ENCODE measurements at places on chromosomes 1 and 21.

DNA sequence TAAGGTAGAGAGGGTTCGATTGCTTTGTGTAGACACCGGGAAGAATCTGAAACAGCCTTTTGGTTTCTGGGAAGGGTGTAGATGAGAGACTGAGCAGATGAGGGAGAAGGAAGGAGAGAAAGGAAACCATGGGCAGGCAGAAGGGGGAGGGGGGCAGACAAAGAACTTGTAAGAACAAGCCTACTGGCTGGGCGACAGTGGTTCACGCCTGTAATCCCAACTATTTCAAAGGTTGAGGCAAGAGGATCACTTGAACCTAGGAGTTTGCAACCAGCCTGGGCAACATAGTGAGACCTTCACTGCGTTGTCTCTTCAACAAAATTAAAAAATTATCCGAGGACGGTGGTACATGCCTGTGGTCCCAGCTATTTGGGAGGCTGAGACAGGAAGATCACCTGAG is 106.2 kb downstream of the TM2D1 start:
- no peak for DNase-seq
- no peak overlapping the region for H3K27ac ChIP-seq
- no peaks in the 10 kb centered on the region for H3K36me3 ChIP-seq
- H3K4me1 ChIP-seq = peaks cover 23% of the 10 kb centered on the region
- no peaks in the 10 kb centered on the region for H3K27me3 ChIP-seq
- H3K4me3 ChIP-seq = no peak overlapping the region

- H3K27me3 ChIP-seq = peaks cover 91% of the 10 kb centered on the region
- H3K27ac ChIP-seq = no peak overlapping the region
- DNase-seq = no peak
- no peak overlapping the region for H3K4me3 ChIP-seq
- no peaks in the 10 kb centered on the region for H3K36me3 ChIP-seq
- peaks cover 5% of the 10 kb centered on the region for H3K4me1 ChIP-seq
These were observed 1.2 kb downstream of the CAMK2N1 start for GRCh38 chr1:20484519-20485462.

DNA sequence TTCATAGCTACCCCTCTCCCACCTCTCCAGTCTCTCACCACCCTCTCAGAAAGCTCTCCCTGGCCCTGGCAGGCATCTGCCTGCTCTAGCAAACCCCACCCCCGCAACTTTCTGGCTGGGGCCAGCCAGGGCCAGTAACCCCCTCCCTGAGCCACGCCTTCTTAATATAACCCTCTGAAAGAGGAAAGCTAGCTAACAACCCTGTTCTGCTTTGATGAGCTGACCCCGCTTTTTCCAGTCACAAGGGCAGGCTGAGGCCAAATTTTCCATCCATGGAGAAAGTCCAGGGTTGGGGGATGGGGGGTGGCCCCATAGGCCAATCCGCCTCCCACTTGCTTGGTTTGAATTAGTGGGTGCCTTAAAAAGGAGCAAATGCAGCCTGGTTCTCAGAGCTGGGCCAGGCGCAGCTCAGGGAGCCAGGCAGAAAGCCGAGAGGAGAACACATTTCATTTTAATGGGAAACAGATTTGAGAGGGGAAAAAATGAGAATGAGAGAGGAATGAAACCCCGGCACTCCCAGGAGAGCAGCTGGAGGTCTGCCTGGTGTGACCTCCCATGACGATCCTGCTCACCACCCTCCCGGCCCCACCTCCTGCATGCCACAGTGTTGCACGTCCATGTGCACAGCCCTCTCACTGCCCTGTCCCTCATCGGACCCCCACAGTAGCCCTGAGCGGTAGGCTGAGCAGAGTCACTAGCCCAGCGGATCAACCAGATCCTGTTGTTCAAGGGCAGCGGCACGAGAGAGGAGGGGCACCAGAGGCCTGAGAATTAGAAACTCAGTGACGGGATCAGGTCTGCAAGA is 62.3 kb downstream of the OPTC start:
- no peaks in the 10 kb centered on the region for H3K4me1 ChIP-seq
- no peaks in the 10 kb centered on the region for H3K27me3 ChIP-seq
- H3K4me3 ChIP-seq = no peak overlapping the region
- no peak for DNase-seq
- H3K36me3 ChIP-seq = no peaks in the 10 kb centered on the region

DNA sequence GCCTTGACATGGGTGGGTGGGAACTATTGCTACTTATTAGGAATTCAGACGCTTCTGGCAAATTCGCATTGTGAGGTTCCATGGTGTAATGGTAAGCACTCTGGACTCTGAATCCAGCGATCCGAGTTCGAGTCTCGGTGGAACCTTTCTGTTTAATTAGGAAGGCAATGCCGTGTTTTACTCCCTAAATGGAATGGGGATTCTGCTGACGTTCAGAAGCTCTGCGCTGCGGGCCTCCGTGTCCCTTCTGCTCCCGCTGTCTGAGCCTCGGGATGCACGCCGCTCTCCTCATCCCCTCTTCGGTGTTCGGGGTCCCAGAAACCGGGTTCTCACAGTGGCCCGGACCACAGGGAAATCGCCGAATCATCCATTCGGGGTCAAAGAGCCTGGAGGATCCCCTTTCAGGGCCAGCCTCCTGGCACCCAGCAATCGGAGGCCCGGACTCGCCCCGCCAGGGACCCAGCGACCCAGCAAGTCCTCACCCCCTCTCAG is 280.3 kb downstream of the FAM72C start:
- H3K36me3 ChIP-seq = no peaks in the 10 kb centered on the region
- H3K27ac ChIP-seq = no peak overlapping the region
- H3K27me3 ChIP-seq = peaks cover 69% of the 10 kb centered on the region
- H3K4me3 ChIP-seq = no peak overlapping the region
- DNase-seq = no peak
- H3K4me1 ChIP-seq = no peaks in the 10 kb centered on the region

GRCh38 chr1:70504821-70505193 is 93.7 kb downstream of the CTH start:
- DNase-seq = no peak
- no peak overlapping the region for H3K27ac ChIP-seq
- H3K27me3 ChIP-seq = no peaks in the 10 kb centered on the region
- H3K4me3 ChIP-seq = no peak overlapping the region
- no peaks in the 10 kb centered on the region for H3K4me1 ChIP-seq

- peak; percentile 47 for DNase-seq
- no peak overlapping the region for H3K4me3 ChIP-seq
- H3K27ac ChIP-seq = peak overlapping the region; percentile 53
- H3K36me3 ChIP-seq = no peaks in the 10 kb centered on the region
- H3K4me1 ChIP-seq = peaks cover 70% of the 10 kb centered on the region
These were observed 62.2 kb upstream of the ATP1B1 start for GRCh38 chr1:169044296-169044695.

DNA sequence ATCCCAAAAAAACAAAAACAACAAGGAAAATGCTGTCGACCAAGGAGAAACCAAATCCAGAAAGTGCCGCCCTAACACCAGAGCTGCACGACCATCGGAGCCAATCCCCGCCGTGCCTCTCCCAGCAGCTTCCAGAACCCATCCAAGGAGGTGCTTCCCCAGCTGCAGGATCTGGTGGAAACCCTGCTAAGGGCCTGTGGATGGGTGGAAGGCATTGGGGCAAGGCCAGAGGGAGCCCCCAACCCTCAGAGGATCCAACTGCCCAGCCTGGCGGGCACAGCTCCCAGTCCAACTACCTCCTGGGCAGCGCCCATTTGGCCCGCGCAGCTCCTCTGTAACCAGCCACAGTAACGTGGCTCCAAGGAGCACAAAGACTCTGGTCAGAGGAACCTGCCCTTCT is 81.6 kb downstream of the NPHP4 start:
- no peak for DNase-seq
- H3K27me3 ChIP-seq = no peaks in the 10 kb centered on the region
- H3K4me3 ChIP-seq = no peak overlapping the region
- H3K4me1 ChIP-seq = no peaks in the 10 kb centered on the region
- no peaks in the 10 kb centered on the region for H3K36me3 ChIP-seq

GRCh38 chr1:116076831-116077230 is 34.4 kb upstream of the MAB21L3 start:
- no peaks in the 10 kb centered on the region for H3K27me3 ChIP-seq
- DNase-seq = no peak
- no peak overlapping the region for H3K27ac ChIP-seq
- no peak overlapping the region for H3K4me3 ChIP-seq
- no peaks in the 10 kb centered on the region for H3K4me1 ChIP-seq

GRCh38 chr1:95005584-95005983 is 67.2 kb downstream of the ALG14 start:
- H3K27ac ChIP-seq = no peak overlapping the region
- no peak for DNase-seq
- H3K4me3 ChIP-seq = no peak overlapping the region
- H3K36me3 ChIP-seq = no peaks in the 10 kb centered on the region

DNA sequence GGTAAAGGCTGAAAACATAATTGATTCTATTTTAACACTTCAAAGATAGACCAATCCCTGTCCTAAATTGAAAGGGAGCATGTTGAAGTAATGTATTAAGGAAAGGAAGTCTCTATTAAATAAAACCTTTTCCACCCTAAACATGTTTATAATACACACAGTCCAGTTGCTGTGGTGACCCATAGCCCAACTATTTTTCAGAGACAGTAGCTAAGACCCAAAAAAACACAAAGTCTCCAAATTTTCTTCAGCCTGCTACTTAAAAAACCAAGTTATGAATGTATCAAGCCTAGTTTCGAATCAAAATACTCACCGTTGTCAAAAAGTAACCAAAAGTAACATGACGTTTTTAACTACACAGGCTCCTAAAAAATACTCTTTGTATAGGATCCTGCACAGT is 1.6 kb downstream of the ELK4 start:
- DNase-seq = no peak
- H3K4me1 ChIP-seq = peaks cover 29% of the 10 kb centered on the region
- no peaks in the 10 kb centered on the region for H3K27me3 ChIP-seq

GRCh38 chr1:161958425-161958824 is 65.2 kb downstream of the OLFML2B start:
- H3K27me3 ChIP-seq = no peaks in the 10 kb centered on the region
- no peak for DNase-seq
- no peak overlapping the region for H3K4me3 ChIP-seq
- H3K36me3 ChIP-seq = peaks cover 23% of the 10 kb centered on the region
- peaks cover 20% of the 10 kb centered on the region for H3K4me1 ChIP-seq

GRCh38 chr1:15958793-15959192 is 17.1 kb downstream of the ZBTB17 start:
- peak overlapping the region; percentile 61 for H3K27ac ChIP-seq
- no peak for DNase-seq
- H3K27me3 ChIP-seq = no peaks in the 10 kb centered on the region
- peaks cover 19% of the 10 kb centered on the region for H3K4me1 ChIP-seq
- no peak overlapping the region for H3K4me3 ChIP-seq

DNA sequence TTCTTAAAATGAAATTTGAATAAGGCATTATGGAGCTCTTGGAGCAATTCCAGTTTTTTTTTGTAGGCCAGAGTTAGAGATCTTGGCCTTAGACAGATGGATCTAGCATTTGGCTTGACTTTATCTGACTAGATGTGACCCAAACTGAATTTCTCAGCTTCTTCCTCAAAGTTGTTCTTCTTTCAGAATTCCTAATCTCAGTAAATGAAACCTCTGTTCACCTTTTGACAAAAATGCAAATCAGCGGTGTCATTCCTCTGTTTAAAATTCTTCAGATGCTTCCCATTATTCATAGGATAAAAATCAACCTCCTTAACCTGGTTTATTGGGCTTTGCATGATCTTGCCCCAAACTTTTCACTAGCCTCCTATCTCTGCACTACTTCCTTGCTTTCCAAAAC is 177.6 kb downstream of the RASAL2 start:
- H3K4me1 ChIP-seq = peaks cover 29% of the 10 kb centered on the region
- H3K4me3 ChIP-seq = no peak overlapping the region
- no peaks in the 10 kb centered on the region for H3K36me3 ChIP-seq
- no peak for DNase-seq
- no peaks in the 10 kb centered on the region for H3K27me3 ChIP-seq

- no peaks in the 10 kb centered on the region for H3K4me1 ChIP-seq
- no peak for DNase-seq
- H3K4me3 ChIP-seq = no peak overlapping the region
- H3K36me3 ChIP-seq = no peaks in the 10 kb centered on the region
- H3K27me3 ChIP-seq = no peaks in the 10 kb centered on the region
These were observed 476.6 kb downstream of the SETD4 start for GRCh38 chr21:35583566-35584216.

DNA sequence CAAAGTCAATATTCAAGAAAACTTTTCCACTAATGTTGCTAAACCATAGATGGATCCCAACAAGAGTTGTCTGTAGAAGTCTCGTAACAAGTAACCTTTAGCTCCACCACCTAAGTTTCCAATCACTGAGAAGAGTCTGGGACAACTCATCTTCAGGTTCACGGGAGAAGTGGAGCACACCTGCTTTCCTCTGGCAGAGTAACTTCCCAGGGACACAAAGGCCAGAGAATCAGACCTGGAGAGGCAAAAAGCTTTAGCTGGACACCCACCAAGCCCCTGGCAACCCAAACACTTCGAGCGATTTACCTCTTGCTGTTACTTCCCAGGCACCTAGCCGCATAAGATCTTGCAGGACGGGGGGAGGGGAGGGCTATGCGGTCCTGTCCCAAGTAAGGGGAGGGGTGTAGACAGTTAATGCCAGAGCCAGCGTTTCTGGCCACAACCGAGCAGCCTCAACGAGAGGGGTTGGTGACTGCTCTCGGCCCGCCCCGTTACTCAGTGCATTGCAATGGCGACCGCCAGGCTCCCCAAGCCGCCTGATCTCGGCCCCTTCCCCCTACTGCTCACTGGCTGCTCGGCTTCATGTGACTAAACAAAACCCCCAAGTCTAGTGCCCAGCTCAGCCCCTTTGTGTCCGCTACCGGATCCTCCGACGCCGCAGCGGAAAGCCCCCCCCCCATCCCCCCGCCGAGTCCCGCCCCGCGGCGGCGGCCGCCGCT is 709 bp downstream of the ZNF644 start:
- peak; percentile 70 for DNase-seq
- peak overlapping the region; percentile 92 for H3K4me3 ChIP-seq
- peaks cover 46% of the 10 kb centered on the region for H3K4me1 ChIP-seq
- H3K27me3 ChIP-seq = no peaks in the 10 kb centered on the region

GRCh38 chr1:54653036-54653435 is 11.4 kb downstream of the MROH7 start:
- H3K36me3 ChIP-seq = no peaks in the 10 kb centered on the region
- DNase-seq = no peak
- peaks cover 20% of the 10 kb centered on the region for H3K4me1 ChIP-seq
- no peak overlapping the region for H3K27ac ChIP-seq

- no peak for DNase-seq
- H3K27ac ChIP-seq = no peak overlapping the region
- H3K4me1 ChIP-seq = peaks cover 16% of the 10 kb centered on the region
- no peaks in the 10 kb centered on the region for H3K27me3 ChIP-seq
These were observed 287.3 kb upstream of the SGIP1 start for GRCh38 chr1:66246351-66247269.

GRCh38 chr1:153697191-153698019 is 18.9 kb downstream of the NPR1 start:
- H3K36me3 ChIP-seq = no peaks in the 10 kb centered on the region
- H3K27me3 ChIP-seq = no peaks in the 10 kb centered on the region
- H3K4me3 ChIP-seq = peak overlapping the region; percentile 83
- no peak overlapping the region for H3K27ac ChIP-seq

- H3K4me1 ChIP-seq = peaks cover 25% of the 10 kb centered on the region
- no peaks in the 10 kb centered on the region for H3K36me3 ChIP-seq
- H3K27ac ChIP-seq = no peak overlapping the region
- H3K27me3 ChIP-seq = peaks cover 49% of the 10 kb centered on the region
- DNase-seq = peak; percentile 26
These were observed 1.1 kb downstream of the AKT3 start for GRCh38 chr1:243848858-243849420.
